ENCODE measurements at places on chromosomes 11 and 22.

DNA sequence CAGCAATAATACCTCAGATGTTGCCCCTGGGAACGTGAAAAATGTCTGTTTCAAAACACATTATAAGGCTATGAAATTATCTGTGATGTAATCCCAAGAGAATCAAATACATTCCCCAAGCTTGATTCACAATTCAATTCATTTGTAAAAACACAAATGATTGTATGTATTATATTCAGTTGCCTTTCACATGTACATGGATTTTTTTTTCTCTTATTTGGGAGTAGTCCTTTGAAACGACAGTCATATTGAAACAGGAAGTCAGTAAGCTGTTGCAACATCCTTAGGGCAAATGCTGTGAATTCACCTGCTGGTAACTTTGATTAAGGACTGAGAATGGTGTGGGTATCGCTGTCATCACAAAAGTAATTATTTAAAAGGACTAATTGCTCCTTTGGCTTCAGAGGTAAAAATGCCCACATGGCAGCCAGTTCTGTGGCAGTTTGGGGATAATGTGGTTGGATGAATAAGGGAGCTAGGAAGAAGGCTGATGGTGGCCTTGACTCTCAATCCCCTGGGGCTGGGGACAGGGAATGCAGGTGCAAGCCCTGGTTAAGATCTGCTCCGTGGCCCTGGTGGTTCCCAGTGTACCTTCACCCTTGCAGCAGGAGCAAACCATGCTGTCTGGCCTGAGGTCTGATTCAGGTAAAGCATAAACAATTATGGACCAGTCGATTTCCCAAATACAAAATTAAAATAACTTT lies 13.2 kb downstream of the EHF start:
- no peak for DNase-seq

DNA sequence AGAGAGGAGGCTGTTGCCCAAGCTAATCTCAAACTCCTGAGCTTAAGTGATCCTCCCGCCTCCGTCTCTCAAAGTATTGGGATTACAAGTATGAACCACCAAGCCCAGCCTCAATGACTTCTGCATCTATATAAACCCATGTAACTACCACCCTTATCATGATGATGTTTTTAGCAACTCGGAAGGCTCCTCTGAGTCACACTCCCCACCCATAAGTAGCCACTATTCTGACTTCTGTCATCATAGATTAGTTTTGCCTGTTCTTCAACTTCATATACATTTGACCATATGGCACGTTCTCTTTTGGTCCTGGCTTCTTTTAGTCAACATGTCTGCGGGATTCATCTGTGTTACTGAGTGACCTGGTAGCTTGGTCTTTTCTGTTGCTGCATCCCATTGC lies 6.4 kb upstream of the FOSL1 start:
- DNase-seq, result no peak

- DNase-seq, result no peak
These were observed 72.0 kb downstream of the PRR5L start for GRCh38 chr11:36367806-36368680.

- DNase-seq, result no peak
These were observed 170.2 kb downstream of the LDLRAD3 start for GRCh38 chr11:36114095-36114494.

DNA sequence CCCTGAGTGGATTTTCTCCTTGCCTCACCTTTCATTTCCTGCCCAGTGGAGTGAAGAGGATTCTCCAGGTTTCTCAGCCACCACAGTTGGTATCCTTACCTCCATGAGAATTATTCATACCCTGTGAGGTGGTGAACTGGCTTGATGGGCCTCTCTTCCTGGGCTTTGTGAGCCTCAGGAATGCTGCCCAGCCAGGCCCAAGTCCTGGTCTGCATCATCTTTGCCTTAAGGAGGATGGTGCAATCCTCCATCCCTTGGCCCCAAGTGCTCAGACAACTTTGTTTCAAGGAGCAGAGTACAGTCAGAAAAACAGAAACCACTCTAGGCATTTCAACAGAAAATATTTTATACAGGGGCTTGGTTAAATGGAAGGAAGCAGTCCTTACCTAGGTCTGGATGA lies 114.2 kb upstream of the CADM1 start:
- DNase-seq, result no peak

- DNase-seq, result peak; percentile 49
These were observed 255.2 kb upstream of the POU2AF2 start for GRCh38 chr11:110990311-110990710.

GRCh38 chr22:32063701-32064100 lies 20.6 kb downstream of the SLC5A1 start:
- no peak for DNase-seq

Measured in tongue (tissue), 3 donors.